ENCODE measurements at places on chromosomes 3 and 15.
A peak's percentile ranks its signal among the peaks of the same experiment; 100 is the strongest.

DNA sequence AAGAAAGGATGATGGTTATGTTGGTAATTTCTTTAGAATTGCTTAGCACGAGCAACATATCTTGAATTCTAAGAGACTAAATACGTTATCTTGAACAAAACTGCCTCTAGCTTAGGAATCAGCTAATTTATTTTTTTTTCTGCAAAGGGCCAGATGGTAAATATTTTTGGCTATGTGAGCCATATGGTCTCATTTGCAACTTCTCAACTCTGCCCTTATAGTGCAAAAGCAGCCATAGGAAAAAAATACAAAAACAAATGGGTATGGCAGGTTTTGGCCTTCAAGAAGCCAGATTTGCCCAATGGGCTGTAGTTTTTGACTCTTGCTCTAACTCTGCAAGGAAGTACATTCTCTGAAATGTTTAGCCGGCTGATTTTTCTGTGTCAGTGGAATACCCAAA lies 11.9 kb downstream of the OXSM start:
- no peak for DNase-seq

DNA sequence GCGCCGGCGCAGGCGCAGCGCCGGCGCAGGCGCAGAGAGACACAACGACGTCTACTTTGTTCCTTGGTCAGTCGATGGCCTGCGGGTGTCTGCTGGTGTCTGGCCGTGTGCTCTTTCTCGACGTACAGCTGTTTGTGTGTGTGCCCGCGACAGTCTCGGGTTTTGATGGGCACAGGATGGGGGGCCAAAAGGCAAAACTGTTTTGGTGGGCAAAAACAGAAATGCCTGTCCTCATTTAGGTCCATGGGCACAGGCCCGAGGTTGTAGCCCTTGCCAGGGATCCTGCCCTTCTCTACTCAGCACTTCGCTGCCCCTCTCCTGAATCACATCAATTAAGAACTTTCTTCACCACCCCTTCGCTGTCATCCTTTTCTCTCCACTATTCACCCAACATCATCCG lies 184.8 kb upstream of the CHL1 start:
- no peak for DNase-seq

DNA sequence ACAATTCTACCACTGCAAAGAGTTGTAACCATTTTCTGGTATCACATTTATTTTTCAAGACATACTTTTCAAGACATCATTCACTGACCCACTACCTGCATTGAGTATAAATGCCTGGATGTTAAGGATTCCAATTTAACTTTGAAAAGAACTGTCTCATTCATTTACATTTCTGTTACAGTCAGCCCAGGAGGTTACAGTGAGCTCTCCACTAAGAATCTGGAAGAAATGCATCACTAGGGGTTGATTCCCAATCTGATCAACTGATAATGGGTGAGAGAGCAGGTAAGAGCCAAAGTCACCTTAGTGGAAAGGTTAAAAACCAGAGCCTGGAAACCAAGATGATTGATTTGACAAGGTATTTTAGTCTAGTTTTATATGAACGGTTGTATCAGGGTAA lies 81.0 kb downstream of the HHLA2 start:
- DNase-seq = no peak

DNA sequence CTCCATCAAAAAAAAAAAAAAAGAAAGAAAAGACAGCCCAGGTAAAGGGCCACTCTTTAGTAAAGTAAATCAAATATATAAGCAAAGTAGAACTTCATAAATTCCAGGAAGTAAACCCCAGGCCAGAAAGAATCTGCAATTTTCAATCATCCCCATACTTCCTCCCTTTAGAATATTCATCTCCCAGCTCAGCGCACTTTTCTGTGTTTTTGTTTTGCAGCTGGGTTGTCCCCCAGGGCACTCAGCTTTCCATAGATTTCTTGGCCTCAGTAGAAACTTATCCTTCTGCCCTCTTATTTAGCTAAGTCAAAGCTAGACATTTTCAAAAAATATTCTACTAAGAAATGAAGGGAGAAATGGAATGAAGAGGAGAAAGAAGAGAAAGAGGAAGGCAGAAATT lies 24.0 kb upstream of the SPRED1 start:
- DNase-seq = no peak

- DNase-seq = no peak
Observed at GRCh38 chr15:66232267-66232625, 21.3 kb downstream of the MEGF11 start.

GRCh38 chr15:79431636-79432344 lies at the start of gene MINAR1:
Gene MINAR1, plus strand, starts transcription at chr15:79432336. Its CDS starts 23,812 bp downstream, at chr15:79456148.
- DNase-seq = no peak

GRCh38 chr15:67852418-67852817 lies 12.6 kb upstream of the RNU6-1 start:
- no peak for DNase-seq

DNA sequence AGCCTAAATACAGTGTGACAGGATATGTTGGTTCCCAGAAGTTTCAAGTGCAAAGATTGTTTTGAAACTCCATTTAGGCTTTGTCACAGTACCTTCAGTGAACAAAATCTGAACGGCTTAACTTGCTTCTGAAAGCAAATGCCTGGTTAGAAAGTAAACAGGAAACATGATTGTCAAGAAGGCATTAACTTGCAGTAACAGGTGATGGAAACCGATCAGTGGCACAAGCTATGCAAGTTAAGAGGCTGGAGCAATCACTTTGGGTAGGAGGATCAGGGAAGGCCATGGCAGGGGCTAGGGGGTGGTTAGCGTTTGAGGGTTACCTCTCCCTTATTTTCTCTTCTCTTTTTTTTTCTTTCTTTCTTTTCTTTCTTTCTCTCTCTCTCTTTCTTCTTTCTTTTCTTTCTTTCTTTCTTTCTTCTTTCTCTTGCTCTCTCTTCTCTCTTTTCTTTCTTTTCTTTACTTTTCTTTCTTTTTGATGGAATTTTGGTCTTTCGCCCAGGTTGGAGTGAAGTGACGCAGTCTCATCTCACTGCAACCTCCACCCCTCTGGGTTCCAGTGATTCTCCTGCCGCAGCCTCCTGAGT lies 2.4 kb downstream of the HYKK start:
- no peak for DNase-seq

GRCh38 chr3:26682406-26682805 lies 59.8 kb downstream of the LRRC3B start:
- DNase-seq = no peak

DNA sequence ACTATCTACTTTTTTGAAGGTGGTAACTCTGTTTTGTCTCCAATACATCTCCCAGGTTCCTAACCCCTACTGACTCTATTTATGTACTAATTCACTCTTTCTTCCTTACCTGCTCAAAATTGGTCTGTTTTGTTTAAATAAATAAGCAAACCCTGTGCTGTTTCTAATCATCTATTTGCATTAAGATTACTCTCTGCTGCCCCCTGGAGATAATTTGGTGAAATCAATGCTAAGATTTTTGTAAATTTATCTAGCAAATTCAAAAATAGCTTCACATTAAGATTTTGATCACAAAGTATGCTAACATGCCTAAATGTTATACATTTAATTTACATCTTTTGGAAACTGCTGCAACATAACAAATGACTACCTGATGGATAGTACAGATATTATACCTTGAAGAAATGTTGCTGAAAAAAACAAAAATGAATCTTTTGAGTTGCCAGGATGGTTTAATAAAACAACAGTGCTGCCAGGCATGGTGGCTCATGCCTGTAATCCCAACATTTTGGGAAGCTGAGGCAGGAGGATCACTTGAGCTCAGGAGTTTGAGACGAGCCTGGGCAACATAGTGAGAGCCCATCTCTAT lies 4.4 kb upstream of the CD200R1 start:
- DNase-seq = peak; percentile 30

GRCh38 chr3:128060473-128061381 lies 8.5 kb downstream of the SEC61A1 start:
- no peak for DNase-seq

DNA sequence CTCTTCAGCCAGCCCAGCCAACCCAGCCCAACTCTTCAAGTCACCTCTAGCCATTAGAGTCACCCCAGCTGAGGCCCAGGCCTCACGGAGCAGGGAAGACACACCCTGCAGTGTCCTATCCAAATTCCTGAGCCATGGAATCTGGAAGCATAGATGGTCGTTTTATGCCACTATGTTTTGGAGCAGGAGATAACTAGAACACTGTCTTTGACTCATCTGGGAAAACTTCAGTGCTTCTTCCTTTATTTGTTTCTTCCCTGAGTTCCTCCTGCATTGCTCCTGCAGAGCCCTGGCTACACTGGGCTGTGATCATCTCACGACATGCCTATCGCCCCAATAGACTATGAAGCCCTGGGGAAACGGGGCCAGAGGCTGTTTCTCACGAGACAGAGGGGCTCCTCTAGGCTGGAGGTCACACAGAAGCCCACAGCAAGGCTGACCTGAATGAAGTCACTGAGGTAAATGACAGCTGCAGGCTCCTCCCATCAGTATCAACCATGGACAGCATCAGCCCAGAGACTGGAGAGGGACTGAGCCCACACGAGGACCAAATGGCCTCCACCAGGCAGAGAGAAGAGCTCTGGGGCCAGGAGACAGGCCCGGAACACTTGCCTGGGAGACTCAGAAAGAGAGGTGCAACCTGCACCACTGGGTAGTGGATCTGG lies 22.7 kb downstream of the CRABP1 start:
- DNase-seq = no peak

DNA sequence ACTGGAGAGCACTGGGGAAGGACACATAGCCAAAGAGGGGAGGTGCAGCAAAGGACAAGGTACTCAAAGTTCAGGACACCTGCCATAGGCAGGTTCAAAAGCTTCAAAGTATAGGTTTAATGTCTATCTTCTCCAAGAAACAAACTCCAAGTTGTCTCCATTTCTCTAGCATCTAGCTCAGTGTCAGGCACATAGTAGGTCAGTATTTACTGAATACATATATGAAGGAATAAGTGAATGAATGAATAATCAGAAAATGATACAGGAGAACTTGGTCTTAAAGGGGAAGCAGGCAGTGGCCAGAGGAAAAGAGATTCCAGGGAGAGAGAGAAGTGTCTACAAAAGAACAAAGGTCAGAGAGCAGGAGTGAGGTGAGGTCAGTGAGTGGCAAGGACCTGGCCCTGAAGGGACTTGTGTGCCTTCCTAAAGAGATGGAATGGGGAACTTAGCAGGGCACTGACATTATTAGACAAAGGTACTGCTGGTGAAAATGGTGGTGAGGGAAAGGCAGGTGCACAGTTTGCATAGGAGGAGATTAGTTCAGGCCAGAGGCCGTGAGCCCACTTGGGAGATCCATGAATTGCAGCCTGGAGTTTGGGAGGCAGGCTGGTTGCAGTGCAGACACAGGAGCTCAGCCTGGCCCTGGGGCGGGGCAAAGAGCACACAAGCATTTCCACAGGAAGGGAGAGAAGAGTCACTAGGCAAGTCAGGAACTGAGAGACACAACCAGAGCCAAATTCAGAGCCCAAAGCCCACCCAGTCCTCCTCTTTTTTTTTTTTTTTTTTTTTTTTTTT lies 21.4 kb downstream of the TBC1D2B start:
- DNase-seq = peak; percentile 77

- DNase-seq = no peak
Observed at GRCh38 chr3:59922192-59922591, 872.4 kb upstream of the CFAP20DC start.
